Suppressor macrophage treated with lipopolysaccharide for 4 hours (primary cell): ENCODE measurements at places on chromosomes 12 and 14.

GRCh38 chr12:12171991-12172511 lies 94.8 kb downstream of the LRP6 start:
- DNase-seq, result peak; percentile 72

DNA sequence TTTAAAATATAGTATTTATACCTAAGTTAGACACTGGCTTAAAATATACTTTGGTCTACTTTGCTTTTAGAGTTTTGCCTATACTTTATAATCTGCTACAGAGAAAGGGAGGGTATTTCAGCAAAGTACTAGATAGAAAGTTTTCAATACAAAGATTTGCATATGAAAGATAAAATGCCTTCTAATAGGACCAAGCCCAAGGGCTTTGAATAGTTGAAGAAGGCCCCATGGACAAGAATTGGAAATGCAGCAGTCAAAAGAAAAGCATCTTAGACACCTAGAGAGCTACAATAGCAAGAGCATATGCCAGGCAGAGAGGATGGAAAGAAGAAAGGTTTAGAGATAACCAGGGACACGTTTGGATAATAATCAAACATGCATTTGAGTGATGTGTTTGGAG lies 83.1 kb upstream of the DNM1L start:
- DNase-seq, result no peak

DNA sequence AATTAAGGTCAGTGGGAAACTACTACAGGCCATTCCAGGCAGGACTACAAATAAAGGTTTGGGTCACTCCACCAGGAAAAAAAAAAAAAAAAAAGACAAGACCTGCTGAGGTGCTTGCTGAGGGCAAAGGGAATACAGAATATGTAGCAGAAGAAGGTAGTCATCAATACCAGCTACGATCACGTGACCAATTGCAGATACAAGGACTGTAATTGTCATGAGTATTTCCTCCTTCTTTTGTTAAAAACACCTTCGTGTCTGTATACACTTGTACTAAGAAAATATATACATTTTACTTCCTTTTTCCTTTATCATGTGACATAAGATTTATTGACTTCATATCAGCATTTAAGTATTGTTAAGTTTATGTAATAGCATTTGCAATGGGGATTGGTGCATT lies 19.2 kb downstream of the GYS2 start:
- no peak for DNase-seq

DNA sequence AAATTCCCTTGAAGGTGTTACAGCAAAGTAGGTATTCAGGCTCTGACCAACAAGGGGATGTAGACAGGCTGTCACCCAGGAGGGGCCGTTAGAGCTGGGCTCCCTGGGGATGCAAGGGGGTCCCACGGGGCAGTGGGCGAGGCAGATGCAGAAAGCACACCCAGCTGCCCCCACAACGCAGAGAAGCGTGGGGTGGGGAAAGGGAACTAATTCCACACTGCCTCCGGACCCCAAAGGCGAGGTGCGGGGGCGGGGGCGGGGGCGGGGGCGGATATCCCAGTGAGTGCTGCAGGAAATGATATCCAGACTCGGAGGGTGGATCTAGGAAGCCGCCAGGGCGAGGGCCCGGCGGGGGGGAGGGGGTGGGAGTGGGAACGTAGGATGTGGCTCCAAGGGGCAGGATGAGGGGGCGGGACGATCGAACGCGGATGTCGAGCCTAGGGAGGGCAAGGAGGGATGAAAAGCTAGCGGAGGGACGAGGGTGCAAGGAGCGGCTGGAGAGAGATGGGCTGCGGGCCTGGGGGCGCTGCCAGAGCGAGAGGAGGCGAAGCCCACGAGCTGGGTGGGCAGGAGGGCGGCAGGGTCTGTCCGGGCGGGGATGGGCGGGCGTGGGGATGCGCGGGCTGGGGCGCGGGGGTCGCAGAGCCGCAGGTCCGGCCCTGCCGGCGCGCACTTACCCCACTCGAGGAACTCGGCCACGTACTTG lies 874 bp downstream of the CDC42BPB start:
- no peak for DNase-seq

DNA sequence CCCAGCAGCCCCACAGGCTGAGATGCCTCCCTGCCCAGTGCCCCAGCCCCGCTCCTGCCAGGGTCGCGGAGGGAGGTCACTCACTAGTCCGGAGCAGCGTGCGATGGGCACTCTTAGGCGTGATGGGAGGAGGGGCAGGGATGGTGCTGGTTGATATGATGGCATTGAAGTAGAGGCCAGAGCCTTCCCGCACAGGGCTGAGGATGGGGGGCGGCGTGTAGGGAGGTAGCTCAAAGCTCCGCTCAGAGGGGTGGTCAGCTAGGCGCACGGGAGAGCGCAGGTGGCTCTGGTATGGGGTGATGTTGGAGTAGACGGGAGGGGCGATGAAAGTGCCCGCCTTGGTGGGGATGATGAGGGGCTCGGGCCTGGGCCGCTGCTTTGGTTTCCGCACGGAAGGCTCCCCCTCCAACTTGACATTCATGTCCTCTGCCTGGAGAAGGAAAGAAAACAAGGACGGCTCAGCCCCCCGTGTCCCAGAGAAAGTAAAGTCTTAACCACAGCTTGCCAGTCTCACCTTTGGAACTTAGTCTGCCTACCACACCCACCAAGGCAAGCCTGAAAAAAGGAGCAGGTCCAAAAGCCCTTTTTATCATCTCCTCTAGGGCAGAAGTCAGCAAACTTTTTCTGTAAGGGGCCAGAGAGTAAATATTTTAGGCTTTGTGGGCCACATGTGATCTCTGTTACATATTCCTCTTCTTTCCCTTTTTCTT lies 15.5 kb upstream of the PNMA1 start:
- DNase-seq, result no peak

DNA sequence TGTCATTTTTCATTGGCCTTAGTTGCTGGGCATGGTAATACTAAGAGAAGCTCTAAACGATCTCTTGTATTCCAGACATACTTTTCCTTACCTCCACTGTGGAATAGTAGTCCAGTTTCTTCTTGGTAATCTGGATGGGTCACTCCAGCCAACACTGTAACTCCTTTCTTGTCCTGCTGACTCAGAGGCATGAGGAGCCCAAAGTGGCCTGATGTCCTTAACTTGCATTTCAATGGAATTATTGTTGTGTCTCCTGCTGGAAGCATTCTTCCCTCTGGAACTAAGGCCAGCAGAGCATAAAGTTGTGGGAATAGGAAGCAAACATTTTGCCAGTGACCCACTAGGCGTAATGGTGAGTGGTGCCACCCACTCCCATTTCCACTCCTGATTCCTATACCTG lies 33.1 kb downstream of the DAAM1 start:
- no peak for DNase-seq

DNA sequence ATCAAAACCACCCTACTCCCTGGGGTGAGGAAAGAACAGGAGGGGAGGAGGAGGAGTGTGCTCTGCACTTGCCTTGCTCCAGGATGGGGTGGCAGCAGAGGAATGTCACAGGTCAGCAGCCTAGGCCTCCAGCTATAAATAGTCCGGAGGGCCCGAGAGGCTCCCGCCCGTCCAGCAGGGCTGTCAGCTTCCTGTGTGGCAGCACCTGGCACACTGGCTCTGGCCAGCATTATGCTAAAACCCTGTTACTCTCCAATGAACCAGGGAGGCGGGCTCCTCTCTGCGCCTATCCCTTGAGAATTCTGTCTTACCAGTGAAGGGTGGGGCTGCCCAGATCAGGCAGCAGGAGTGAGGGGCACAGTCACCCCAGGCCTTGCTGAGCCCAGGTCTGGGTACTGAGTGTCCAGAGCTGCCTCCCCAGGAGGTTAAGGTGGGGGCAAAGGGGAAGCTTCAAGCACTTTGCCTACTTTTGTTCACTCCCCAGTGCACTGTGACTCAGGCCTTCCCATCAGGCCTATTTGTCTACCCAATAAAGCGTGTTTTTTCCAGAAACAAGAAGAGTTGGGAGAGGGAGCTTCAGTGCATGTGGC lies 1.2 kb upstream of the COX14 start:
- peak; percentile 38 for DNase-seq

DNA sequence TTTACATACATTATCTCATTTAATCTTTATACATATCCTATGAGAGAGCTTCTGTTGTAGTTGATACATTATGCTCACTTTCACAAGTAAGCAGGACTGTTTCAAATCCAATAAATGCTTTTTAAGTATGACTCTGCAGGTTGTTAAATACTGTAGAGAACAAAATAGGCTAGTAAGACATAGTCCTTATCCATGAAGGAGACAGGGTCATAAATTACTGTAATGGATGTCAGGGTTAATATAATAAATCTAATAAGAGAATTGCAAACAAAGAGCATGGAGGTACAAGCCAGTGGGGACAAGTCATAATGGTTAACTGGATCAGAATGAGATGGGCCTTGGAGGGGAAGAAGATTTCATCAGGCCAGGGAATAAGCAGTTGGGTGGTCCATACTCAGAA lies 303.8 kb upstream of the RGS6 start:
- no peak for DNase-seq

- DNase-seq, result no peak
These were observed 219.2 kb downstream of the PDZRN4 start for GRCh38 chr12:41407232-41407799.
